Breast epithelium (tissue), 4 donors: ENCODE measurements at places on chromosomes 6 and 20. TPM values are rescaled to one million over a fixed set of nuclear protein-coding genes. Genes with fewer than 3 reads are reported as not detected.

Gene MAFB
- total RNA-seq = 43.9 TPM

GRCh38 chr6:6659600-6660327 is 71.2 kb downstream of the LY86 start:
- no peak for DNase-seq

DNA sequence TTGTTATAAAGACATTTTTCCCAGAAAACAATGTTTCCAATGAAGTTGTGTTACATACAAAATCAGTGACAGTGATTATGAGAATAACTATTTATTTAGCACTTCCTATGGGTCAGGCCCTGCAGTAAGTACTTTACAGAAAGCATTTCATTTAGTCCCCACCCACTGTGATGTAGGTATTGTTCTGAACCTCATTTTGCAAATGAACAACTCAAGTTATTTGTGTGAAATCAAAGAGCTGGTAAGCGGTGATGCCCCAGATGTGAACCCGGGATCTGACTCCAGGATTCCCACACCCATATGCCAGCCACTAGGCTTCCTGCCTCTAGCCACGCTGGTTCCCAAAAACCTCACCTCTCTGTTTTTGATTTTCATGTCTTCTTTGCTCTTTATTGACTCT is 30.9 kb downstream of the FAXC start:
- DNase-seq = no peak

- no peak for DNase-seq
Measured at GRCh38 chr6:149271348-149272340, 45.9 kb upstream of the TAB2 start.

DNA sequence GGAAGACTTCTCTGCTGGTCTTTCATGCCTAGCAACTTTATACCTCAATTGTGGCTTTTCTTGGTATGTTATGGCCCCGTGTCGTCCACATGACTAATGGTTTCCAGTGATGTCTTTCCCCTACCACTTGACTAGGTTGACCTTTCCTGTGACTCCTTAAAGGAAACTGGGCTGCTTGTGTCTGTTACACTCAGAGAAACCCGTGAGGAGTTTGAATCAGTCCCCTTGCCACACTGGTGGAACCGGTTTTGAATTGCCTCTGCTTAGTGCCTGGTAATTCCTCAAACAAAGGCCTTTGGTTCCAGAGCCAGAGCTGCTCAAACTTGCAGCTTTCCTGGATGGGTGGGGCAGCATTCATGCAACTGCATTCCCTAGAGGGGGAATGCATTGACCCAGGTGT is 21.9 kb downstream of the ECT2L start:
- DNase-seq = peak; percentile 83
